Fibroblast of skin of left biceps (primary cell): ENCODE measurements at places on chromosomes 1 and 21.

DNA sequence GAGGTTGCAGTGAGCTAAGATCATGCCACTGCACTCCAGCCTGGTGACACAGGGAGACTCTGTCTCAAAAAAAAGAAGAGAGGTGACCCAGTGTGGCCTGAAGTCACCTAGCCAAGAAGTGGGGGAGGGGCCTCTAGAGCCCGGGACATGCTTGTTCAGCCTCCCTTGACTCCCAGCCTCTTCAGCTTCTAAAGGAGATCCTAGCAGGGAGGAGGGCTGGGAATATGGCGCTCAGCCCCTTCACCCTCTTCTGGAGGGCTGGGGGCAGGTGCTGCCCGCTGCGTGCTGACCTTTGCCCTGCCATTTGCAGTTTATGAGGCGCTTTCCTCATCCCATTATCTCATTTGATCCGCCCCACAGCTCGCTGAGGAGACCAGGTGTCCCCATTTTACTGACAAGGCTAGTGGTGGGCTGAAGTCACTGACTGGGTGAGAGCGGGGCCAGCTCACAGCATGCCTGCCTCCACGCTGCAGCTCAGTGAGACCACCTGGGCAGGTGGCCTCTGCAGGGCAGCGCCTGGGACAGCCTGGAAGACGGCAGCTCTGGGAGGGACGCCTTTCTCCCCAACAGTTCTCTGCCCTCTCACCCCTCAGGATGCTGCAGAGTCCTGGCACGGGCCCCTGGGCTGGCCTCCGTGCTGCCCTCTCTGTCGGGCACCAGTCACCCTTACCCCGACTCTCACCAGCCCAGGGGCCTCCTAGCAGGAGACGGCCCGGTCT lies 7.5 kb downstream of the ELF3 start:
- DNase-seq, result no peak

DNA sequence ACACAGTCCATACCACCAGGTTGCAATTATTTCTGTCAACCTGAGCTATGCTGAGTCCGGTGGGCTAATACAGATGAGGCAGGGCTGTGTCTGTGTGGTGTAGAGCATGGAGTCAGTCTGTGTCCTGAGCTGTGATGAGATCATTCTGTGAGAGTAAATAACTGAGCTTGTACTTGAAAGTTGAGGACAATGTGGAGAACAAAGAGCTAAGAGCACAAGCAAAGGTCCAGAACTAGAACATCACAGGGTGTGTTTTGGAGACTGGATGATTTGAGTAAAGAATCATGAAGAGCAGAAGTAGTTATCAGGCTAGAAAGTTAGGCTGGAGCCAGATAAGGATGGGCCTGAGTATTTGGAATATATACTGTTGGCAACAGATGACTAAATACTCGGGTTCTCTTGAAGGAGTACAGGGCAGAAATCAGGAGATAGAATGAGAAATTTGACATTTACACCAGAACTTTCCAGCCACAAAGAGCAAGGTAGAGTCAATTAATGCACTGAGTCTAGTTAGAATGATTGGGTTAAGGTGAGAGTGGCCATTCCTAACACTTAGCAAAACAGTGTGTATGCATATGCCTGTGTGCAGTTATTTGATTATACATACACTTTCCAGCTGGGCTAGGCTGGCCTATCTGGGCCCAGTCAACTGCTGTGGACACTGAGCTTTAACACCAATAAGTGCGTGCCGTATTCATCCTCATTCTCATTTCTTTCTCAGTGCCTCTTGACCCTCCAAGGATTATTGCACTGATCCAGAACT lies 48.8 kb downstream of the LEPR start:
- no peak for DNase-seq

DNA sequence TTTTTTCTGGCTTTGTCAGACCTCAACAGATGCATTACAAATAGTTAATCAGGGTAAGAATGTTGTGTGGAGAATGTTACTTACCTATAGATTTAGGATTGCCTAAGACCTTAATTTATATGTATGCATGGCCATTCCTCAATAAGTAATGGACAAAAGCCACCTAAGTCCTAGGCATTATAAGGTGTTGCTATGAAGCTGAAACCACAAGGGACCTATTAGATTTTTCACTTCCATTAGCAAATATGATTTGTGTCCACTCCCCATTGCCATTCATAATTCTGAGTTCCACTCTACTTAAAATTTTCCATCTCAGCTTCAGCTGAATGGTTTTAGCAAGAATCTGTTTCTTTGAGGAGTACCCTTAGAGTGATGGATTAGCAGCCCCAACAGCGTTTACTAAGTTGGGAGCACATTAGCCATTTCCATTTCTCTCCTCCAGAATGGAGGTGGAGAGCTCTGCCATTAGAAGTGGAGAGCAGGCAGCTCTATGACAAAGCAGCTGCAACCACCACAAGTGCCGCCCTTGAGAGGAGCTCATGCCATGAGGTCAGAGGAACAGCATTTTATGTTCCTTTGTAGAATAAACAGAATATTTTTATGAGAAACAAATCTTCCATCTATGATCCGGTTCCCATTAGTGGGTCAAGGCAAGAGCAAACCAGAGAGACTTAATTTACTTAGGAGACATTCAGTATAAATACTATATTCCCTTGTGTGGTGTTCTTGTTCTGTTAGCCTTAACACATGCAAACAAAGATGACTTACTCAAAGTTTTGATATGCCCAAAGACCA lies 28.9 kb upstream of the C1orf87 start:
- no peak for DNase-seq

- no peak for DNase-seq
These were observed 165.0 kb downstream of the TRIM33 start for GRCh38 chr1:114345930-114346479.

DNA sequence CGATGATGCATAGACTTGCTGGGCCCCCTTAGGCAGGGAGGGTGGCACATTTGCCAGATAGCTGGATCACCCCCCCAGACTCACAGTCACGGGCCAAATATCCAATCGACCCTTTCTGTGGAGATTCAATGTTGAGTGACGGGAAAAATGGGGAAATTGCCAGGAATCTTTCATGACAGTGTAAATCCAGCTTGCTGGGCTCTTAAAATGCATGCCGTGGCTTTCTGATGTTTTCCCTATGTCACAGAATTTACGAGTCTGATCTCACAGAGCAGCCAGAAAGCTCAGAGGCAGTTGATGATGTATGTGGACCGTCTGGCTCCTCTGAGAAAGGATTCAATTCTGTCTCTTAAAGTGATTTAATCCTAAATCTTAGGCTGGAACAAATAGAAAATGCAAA lies 150.1 kb upstream of the ZNF644 start:
- DNase-seq, result peak; percentile 28

DNA sequence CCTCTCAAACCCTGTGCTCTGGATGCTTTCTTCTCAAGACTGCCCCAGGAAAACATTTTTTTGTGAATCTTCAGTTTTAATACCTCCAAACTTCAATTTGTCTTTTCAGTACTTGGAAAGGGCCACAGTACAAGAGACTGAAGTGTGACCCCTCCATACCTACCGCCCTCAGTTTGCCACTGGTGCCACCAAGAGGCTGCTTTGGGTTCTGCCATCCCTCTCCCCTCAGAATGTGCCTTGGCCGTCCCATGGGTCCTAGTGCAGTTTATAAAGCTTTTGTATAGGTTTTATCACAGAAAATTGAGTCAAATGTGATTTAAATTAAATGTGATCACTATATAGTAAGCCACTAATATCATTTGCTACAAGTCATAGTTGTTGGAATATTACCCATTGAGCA lies 60.8 kb upstream of the PGD start:
- DNase-seq, result no peak

GRCh38 chr1:147753081-147753480 lies 7.3 kb downstream of the GJA5 start:
- no peak for DNase-seq

GRCh38 chr1:175602026-175602585 lies 141.3 kb downstream of the TNR start:
- no peak for DNase-seq

- DNase-seq, result no peak
These were observed 696.7 kb downstream of the PTPRU start for GRCh38 chr1:29933067-29933466.

- no peak for DNase-seq
These were observed 33.6 kb downstream of the RGS21 start for GRCh38 chr1:192350356-192350755.
